ENCODE measurements at places on chromosomes 5 and 9.

DNA sequence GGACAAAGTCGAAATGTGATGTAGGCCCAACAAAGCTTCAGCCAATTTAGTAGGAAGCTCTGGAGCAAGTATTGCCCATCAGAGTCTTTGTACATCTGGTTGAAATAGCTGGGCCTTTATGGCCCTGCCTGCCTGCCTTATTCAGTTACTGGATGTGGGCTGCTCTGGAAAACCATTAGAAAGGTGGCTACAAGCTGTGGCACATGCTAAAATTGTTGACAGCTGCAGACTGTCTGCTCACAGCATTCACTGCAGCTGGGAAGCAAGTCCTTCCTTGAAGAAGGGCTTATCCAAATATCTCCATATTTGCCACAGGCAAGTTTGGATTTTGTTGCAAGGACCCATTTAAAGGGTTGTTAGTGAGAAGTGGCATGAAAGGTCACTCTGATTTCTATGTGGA lies 24.4 kb downstream of the SMIM15 start:
- no peak for DNase-seq

DNA sequence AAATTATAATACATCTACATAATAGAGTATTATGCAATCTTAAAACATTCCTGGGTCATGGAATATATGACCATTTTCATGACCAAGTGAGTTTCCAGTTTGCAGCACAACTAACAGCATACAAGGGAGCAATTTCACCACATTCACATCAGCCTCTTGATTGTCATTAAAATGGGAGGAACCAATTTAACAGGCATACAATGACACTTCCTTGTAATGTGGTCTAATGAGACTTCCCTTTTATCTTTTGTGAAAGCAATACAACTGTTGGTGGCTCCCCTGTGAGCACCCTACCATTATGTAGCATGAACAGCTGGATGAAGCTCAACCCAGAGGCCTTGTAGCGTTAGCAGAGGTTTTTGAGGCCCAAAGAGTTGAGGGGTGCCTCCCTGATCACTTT lies 13.6 kb upstream of the TMOD1 start:
- DNase-seq = no peak

DNA sequence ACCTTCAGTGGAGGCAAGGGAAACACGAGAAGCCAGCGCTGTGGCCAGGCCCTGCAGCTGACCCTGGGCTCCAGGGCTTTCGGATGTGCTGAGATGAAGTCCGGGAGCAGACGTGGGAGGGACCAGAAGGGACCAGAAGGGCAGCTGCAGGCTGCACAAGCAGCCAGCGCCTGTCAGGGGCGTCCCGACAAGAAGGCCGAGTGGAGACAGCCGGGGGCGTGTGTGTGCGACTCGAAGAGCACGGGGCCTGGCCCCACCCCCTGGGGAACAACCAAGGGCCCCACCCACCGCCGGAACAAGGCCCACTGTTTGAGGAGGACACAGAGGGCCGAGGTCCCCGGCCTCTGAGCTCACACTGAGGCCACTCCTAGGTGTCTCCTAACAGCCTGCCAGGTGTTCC lies 31.4 kb downstream of the SLC12A7 start:
- DNase-seq = no peak

DNA sequence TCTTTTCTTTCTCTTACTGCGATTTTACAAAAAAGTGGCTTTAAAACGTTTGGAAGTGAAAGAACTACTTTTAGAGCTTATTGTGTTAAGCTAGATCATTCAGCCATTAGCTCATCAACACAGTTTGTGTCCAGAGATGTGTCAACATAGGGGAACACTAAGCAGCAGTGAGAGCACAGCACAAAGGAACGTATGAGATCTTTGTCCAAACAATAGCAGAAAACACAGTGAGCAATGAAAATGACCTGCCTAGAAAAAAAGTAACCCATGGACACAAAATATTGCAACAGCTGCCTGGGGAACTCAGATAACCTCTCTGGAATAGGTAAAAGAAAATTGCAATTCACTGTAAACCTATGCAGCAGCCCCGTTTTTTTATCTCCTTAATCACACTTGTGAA lies 372.5 kb downstream of the ARHGEF28 start:
- DNase-seq = no peak

DNA sequence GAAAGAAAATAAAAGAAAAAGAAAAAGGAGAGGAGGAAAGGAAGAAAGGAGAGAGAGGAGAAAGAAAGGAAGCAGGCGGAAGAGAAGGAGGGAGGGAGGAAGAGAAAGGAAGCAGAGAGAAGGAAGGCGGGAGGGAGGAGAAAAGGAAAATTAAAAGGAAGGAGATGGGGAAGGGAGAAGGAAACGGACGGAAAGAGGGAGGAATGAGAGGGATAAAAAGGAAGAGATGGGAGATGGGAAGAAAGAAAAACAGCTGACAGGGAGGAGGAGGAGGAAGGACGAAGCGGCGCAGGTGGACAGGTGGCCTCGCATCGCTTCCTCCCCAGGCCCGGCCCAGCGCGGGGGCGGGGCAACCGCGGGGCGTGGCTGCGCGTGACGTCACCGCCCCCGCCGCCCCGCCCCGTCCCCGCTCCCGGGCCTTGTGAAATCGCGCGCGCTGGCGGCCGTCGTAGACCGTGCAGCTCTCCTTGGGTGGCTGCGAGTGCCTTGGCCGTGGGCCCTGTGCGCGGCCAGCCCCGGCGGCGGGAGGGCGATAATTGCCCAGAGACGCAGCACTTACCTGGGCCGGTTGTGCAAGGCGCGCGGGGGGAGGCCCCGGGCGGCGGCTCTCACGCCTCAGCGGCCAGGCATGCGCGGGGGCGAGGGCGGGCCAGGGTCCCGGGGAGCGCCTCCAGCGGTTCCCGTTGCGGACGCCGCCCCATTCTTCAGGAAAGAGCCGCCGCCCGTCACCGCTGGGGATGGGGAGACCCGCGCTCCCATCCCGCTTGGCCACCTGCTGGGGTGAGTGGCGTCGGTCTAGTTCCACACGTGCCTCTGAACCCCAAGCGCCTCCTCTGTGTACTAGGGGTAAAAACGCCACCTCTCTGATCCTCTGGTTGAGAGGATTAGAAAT lies 49.6 kb upstream of the FOXE1 start:
- DNase-seq = peak; percentile 69

- DNase-seq = no peak
These were observed 78.8 kb upstream of the GPBP1 start for GRCh38 chr5:57094753-57095683.

DNA sequence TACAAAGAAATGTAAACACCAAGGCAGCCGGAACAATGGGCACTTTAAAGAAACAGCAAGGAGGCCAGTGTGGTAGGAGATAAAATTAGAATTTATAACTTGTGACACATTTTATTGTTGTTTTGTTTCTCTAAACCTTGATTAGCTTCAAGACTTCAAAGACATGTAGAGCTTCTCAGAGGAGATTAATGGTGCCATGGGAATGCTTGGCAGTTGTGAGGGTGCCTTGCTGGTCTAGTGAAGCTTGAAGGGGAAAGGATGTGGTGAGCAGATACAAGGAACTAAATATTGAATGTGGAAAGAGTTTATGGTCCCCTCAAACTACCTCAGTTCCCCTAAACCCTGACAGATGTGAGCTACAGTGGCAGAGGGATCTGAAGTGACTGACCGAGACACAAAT lies 322.4 kb upstream of the ADAMTS16 start:
- DNase-seq = no peak

GRCh38 chr5:132321109-132321721 lies 27.0 kb downstream of the SLC22A4 start:
- no peak for DNase-seq

DNA sequence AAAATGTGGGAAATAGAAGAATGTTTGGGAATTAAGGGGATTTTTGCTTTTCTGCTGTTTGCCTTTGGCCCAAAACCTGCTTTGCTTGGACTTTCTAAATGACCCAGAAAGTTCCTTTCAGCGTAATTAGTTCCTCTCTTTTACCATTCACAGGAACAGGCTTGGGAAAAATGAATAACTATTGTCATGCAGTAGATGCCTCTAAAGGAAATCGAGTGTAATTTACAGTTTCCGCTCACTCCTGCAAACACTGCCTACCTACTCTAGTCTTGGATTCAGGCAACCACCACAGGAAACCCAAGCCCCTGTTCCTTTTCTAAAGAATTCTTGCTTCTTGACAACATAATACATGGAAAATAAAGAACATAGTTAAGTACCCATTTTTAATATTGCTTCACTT lies 25.0 kb downstream of the TTC23L start:
- DNase-seq = no peak

DNA sequence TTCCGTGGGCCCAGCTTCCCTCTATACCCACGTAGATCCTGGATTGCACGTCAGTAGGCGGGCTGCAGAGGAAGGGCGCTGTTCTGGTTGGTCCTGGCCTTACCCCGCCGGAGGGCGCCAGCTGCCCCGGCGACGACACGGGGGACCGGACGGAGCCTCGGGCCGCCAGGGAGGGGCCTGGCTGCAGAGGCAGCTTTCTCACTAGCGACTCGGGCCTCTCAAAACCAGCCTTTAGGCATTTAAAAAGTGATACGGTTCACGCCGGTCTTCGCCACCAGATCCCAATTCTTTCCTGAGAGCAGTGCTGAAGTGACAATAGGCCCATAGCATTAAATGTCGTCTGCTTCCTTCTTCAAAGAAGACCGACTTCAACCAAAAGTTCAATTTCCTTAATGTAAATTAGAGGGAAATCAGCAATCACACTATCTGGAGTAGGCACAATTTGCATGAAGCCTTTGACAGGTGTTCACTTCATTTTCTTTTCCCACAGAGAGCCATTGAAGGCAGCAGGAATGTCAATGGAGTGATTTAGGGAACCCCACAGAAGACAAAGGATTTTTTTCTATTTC lies 17.6 kb upstream of the UBE2D2 start:
- peak; percentile 46 for DNase-seq

GRCh38 chr9:111978616-111979015 lies 82.0 kb downstream of the UGCG start:
- no peak for DNase-seq

DNA sequence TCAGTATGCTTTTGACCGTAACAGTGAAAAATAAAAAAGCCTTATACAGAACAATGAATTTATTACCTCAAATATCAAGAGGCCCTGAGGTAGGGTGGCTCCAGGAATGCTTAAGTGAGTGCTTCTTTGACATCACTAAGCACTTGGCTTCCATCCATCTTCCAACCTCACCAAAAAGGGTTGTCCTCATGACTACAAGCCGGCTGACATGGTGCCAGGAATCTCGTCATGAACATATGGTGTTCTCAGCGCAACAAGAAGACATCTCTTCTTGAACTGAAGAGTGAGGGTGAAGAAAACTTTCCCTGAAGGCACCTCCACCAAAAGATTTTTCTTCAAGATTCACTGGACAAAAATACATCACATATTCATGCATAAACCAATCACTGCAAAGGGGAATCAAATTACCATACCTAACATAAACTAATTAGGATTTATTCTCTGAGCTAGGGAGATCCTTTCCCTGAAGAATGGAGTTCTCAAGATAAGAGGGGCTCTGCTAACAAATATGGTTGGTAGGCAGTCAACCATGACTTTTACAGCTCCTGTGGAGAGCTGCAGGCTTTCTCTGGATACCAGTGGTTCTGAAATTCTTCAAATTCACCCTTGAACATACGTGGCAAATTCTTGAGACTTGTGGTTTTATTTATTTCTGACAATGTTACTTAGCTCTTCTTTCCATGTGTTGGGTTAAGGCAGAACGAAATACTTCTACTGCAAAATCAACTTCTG lies 49.5 kb downstream of the AGXT2 start:
- DNase-seq = no peak

DNA sequence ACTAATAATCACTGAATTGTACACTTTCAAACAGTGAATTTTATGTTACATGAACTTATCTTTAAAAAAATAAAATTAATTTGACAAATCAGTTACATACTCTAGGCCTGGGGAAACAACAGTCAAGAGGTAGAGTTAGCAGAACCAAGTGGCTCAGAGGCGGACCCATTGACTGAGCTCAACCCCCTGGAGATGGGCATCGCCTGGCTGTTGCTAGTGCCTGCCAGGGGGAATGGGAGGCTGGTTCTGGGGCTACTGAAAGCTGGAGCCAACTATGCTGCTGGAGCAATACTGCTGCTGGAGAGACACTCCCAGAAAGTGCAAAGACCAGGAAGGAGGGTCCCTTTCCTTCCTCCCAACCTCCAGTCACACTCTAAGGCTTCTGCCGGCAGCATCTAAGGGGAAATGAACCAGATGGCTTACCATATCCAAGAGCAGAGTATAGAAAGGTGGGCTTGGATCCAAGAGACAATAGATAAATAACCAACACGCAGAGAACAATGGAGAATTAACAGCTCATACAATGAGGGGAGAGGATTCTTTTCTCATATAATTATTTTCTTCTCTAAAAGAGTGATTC lies 40.3 kb upstream of the ANKRD55 start:
- no peak for DNase-seq

DNA sequence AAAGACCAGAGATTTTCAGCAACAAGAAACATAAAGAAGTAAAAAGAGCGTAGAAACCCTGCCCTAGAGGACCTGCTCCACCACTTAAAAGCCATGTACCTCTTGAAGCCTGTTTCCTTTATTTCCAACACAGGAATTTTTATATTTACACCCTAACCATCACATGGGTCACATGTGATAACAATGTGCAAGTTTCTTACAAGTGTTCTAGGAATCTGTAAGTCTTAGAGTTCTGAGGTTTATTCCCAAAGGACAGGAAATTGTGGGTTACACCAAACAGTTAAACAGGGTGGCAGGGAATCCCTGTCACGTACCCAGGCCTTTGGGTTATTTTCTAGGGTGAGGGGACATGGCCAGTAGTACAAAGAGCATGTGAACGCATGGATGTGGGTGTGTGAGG lies 108.6 kb upstream of the CCDC152 start:
- DNase-seq = no peak

DNA sequence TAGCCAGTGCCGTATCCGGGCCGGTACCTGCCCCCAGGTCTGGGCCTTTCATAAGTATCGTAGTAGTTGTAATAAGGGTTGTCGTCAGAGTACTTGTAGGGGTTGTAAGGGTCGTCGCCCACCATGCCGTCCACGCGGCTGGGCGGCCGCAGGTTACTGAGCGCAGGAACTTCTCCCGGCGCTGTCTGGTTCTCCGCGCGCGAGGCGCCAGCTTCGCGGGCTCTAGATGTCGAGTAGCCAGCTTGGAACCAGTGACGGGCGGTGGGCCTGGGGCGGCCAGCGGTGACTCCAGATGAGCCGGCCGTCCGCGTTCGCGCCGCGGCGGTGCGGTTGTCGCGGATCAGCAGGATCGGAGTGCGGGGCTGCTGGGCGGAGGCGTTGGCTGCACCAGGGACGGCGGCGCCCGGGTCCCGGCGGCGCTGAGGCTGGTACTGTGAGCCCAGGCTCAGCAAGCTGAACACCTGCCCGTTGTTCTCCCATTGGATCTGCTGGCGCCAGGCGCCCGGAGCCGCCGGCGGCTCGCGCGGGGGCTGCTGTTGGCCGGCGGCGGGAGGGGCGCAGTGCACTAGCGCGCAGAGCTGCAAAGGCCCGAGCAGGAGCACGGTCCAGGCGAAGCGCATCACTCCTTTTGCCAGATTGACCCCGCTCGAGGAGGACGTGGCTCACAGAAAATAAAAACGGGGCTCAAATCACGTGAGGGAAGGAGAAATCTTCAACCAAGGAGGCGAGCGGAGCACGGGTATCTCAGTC lies 518 bp downstream of the LOX start:
- DNase-seq = no peak

DNA sequence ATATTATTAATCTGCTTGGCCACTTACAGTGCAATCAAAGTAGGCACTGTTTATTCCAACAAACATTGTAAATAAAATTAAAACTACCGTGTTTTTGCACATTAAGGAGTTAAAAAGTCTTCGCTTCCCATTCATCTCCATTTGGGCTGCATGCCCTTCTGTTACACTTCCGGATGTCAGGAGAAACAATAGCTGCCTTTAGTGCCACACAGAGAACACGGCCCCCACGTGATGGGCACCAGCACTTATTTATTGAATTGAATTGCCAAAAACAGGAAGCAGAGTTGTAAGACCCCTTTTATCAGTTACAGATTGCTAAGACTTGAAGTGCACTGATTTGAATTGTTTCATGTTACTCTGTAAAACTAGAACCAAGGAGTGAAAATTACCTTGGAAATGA lies 80.4 kb downstream of the LHFPL2 start:
- no peak for DNase-seq

Data from stimulated activated CD4-positive, alpha-beta T cell treated with anti-CD3 and anti-CD28 coated beads, Interleukin-1b, Interleukin-23, amount 100 ng/mL, for 48 hours (primary cell).